ENCODE measurements at places on chromosomes 12 and 14.

GRCh38 chr12:45498645-45499044 is 230.9 kb upstream of the ARID2 start:
- no peak for DNase-seq

GRCh38 chr12:1863823-1864222 is 43.5 kb downstream of the LRTM2 start:
- DNase-seq = no peak

DNA sequence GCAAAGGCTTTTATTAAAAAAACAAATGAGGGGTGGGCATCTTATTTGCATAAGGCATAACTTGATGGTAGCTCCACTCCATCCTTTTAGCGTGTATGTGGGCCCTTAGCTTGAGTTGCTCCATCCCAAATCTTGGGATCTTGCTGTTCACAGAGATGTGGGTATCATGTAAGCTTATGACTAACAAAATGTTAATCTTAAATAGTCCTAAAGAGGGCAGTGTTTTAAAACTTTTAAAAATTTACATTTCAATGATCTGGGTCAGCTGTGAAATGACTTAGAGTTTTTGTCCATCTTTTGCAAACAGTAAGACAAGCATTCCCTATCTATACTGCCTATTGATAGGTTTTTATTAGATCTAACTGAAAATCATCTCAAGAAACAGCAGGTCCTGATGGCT is 86.0 kb downstream of the SLCO1A2 start:
- no peak for DNase-seq

DNA sequence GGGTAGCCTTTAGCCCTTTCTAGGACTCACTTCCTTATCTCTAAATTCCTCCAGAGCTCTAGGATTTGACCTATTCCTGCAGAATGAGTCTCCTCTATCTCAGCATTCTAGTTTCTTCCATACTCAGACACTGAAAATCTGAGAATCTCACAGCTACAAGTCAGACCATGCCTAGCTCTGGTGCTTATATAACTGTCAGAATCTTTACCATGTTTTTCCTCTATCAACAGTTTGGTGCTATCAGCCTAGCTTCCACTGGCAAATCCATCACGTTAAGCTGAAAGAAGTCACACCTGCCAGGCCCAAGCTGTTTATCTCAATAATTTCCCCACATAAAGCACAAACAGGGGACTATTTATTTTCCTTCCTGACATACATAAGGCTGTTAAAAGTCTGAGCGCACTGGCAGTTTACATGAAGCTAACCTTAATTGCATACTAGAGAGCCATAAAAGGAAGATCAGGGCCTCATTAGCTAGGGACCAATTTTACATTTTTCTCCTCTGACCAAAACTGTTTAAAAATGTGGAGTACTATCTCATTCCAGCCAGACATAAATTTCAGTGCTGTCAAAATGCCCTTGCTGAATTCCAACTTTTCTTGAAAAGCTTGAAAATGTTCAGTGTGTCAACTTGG is 270.5 kb downstream of the C12orf75 start:
- DNase-seq = no peak

DNA sequence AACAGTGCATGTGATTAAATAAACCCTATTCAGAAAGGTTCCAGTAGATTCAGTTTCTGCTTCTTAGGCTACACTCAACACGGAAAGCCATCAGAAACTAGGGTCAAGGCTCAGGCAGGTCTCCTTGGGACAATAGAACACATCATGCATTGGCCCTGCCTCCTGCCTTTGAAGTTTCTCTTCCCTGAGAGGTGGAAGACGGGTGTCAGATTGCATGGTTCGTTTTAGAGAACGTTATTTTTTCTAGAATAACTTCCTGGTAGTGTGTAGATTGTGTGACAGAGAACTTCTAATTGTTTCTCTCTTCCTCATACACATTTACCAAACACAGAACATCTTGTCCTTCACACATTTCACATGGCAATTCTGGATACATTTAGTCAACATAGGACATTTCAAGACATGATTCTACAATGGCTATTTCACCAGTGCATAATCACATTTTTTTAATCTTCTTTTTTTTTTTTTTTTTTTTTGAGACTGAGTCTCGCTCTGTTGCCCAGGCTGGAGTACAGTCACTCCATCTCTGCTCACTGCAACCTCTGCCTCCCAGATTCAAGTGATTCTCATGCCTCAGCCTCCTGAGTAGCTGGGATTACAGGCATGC is 106.6 kb upstream of the AMN1 start:
- DNase-seq = no peak

- DNase-seq = no peak
Measured at GRCh38 chr14:83994020-83994419, 1535.9 kb upstream of the FLRT2 start.

- DNase-seq = no peak
Measured at GRCh38 chr14:51653079-51653774, 1.5 kb downstream of the FRMD6 start.
